Glomerular endothelial cell (primary cell): ENCODE measurements at places on chromosomes 5 and 9. TPM values are rescaled to one million over a fixed set of nuclear protein-coding genes. Genes with fewer than 3 reads are reported as not detected.

The SH2D3C gene
- 94.0 and 160 TPM in 2 replicates for total RNA-seq

GRCh38 chr5:89338935-89339334 is 456.0 kb upstream of the MEF2C start:
- no peak for DNase-seq

- no peak for DNase-seq
These were observed 518.0 kb upstream of the MEF2C start for GRCh38 chr5:89401012-89401411.

DNA sequence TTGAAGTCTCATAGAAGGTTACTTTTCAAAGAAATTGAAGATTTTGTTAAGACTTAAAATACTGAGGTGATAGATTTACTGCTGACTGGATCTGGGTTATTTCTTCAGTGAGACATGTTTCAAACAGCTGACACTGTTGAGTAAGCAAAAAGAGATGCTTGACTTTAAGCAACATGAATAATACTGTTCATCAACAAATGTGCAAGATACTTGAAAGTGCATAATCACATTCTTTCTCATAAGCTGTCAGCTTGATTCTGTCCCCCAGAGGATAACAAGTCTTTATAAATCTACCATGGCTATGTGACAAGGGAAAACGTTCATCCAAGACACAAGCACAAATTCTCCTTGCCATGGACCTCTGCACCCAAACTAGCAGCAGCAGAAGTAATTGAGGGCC is 260.1 kb upstream of the CDH18 start:
- no peak for DNase-seq

The ACTBL2 gene
- 2.8 and 4.0 TPM in 2 replicates for total RNA-seq

The GABRG2 gene
- total RNA-seq, result not detected in 2 replicates

The PCDHA1 gene
- total RNA-seq, result 0.06 TPM in 1 of 2 replicates, not detected in the other
